Adrenal gland (tissue), 19 donors: ENCODE measurements at places on chromosomes 13 and 19. TPM values are rescaled to one million over a fixed set of nuclear protein-coding genes. Genes with fewer than 3 reads are reported as not detected.

DNA sequence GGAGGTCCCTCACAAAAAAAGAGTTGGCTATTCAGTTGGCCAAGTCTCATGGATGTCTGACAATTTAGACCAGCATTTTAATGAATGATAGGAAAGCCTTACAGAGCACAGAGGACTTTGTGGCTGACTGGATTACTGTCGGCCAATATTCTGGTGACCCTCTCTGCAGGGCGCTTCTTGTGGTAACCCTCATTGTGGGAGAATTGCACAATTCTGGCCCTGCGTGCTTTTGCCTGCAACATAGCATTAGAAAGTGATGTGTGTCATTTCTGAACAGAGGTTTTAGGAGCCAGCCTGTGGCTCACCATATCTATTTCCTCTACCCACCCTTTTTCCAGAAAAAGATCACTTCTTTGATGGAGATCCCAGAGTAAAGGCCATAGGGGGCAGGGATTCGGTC is 71.4 kb downstream of the EFNB2 start:
- DNase-seq = no peak
- H3K27me3 ChIP-seq = no peaks in the 10 kb centered on the region
- no peak overlapping the region for H3K4me3 ChIP-seq
- no peaks in the 10 kb centered on the region for H3K36me3 ChIP-seq

DNA sequence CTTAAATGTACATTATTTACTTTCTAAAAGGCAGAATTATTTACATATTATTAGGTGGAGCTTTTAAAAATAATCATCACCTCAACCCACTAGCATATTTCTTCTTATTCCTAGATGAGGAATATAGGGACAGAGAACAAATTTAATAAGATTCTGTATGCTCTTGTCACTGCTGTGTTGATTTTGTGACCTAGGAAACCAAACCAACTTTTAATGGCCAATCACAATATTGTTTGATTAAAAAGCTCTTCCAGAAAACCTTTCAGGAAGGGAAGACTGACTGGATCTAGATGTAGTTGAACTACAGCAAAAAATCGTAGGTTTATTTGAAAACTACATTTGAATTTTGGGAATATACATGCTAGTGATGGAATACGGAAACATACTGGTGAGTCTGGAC is 91.8 kb upstream of the RAP2A start:
- peak overlapping the region; percentile 17 for H3K27ac ChIP-seq
- DNase-seq = no peak
- H3K27me3 ChIP-seq = no peaks in the 10 kb centered on the region
- no peaks in the 10 kb centered on the region for H3K36me3 ChIP-seq

- H3K36me3 ChIP-seq = no peaks in the 10 kb centered on the region
- no peak overlapping the region for H3K27ac ChIP-seq
- DNase-seq = no peak
- no peaks in the 10 kb centered on the region for H3K27me3 ChIP-seq
Observed at GRCh38 chr13:60862036-60862435, 465.0 kb downstream of the TDRD3 start.

GRCh38 chr19:4969772-4970531 is 1.0 kb downstream of the KDM4B start:
- H3K4me3 ChIP-seq = peak overlapping the region; percentile 51
- H3K4me1 ChIP-seq = peaks cover 51% of the 10 kb centered on the region
- H3K36me3 ChIP-seq = no peaks in the 10 kb centered on the region

DNA sequence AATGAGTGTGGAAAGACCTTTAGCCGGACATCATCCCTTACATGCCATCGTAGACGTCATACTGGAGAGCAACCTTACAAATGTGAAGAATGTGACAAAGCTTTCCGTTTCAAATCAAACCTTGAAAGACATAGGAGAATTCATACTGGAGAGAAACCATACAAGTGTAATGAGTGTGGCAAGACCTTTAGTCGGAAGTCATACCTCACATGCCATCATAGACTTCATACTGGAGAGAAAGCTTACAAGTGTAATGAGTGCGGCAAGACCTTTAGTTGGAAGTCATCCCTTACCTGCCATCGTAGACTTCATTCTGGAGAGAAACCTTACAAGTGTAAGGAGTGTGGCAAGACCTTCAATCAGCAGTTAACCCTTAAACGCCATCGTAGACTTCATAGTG is 11.7 kb upstream of the ZNF813 start:
- no peak for DNase-seq
- no peaks in the 10 kb centered on the region for H3K4me1 ChIP-seq
- H3K36me3 ChIP-seq = peaks cover 37% of the 10 kb centered on the region
- H3K27me3 ChIP-seq = no peaks in the 10 kb centered on the region
- no peak overlapping the region for H3K27ac ChIP-seq
- H3K4me3 ChIP-seq = no peak overlapping the region

DNA sequence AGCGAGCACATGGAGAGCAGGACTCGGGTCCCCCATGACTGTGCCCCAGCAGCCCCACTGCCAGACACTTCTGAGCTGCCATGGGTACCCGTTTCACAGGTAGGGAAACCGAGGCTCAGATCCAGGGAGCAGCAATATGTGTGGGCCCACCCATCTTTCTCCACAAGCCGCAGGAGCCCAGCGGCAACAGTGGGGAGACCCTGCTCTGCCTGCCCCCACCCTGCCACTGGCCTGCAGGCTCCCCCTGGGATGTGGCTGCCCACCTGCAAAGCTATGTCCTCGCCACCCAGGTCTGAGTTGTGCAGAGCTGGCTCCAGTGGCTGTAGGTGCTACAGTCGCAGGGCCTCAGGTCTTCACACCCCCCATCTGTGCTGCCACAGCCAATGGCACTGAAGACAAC is 50.6 kb upstream of the C1QTNF9B start:
- no peak for DNase-seq
- H3K4me3 ChIP-seq = no peak overlapping the region
- no peaks in the 10 kb centered on the region for H3K36me3 ChIP-seq
- H3K4me1 ChIP-seq = no peaks in the 10 kb centered on the region
- no peak overlapping the region for H3K27ac ChIP-seq

DNA sequence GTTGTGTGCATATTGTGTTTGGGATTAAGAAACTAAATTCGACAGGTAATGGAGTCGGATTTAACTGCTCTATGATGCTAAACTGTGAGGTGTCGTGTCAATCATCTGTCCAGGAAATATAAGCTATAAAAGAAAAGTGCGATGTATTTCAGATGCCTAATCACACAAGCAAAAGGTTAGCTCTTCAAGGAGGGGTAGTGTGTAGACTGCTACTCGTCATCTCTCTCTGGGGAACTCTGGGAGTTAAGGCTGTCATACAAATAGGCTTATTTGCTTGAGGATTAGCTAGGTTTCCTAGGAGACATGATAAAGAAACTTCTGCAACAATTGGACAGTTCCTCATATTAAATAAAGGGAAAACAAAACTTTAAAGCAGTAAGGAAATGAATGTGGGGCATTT is 462.1 kb downstream of the OLFM4 start:
- H3K4me1 ChIP-seq = no peaks in the 10 kb centered on the region
- no peak for DNase-seq
- no peaks in the 10 kb centered on the region for H3K36me3 ChIP-seq

Gene CABP5
- total RNA-seq = not detected
